ENCODE measurements at places on chromosomes 3 and 15.

- no peak for DNase-seq
Measured at GRCh38 chr15:76625267-76625666, 279.9 kb downstream of the SCAPER start.

DNA sequence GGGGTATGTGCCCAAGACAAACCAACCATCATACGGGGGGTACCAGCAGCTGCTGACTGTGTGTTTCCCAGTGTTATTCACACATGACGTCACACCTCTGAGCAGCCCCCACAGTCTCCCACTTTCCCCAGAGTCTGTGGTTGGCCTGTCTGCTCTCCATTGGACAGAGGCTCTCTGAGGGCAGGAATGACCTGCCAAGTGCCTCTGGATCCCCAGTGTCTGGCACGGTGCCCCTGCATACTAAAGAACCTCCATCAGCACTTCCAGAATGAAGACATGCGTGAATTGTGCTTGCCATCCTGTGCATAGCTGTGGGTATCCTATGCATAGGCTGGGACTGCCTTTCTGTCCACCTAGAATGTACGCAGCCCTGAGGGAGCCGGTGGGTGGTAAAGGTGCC lies 3.5 kb upstream of the CCDC9B start:
- no peak for DNase-seq

- DNase-seq: no peak
Measured at GRCh38 chr15:95432878-95433405, 897.6 kb upstream of the NR2F2 start.

DNA sequence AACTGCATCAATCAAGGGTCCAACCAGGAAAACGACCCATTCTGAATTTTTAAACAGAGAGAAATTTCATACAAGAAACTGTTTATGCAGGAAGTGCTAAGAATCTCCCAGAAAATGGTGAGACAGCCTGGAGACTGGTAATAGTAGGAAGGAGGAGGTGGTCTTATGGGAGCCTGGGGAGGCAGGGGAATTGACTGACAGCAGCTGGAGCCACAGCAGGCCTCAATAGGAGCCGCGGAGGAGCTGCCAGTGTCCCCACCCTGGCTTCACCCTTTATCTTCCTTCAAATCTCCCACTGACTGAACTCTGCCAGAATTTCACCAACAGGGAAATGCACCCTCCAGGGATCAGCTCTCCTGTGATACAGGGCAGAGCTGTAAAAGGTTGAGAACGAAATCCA lies 7.5 kb upstream of the C3orf80 start:
- DNase-seq: no peak

GRCh38 chr15:56783156-56783856 lies 50.0 kb upstream of the ZNF280D start:
- no peak for DNase-seq

- no peak for DNase-seq
Measured at GRCh38 chr15:96468036-96468435, 137.5 kb downstream of the NR2F2 start.

GRCh38 chr3:99768808-99769501 lies 48.7 kb upstream of the CMSS1 start:
- DNase-seq: no peak

DNA sequence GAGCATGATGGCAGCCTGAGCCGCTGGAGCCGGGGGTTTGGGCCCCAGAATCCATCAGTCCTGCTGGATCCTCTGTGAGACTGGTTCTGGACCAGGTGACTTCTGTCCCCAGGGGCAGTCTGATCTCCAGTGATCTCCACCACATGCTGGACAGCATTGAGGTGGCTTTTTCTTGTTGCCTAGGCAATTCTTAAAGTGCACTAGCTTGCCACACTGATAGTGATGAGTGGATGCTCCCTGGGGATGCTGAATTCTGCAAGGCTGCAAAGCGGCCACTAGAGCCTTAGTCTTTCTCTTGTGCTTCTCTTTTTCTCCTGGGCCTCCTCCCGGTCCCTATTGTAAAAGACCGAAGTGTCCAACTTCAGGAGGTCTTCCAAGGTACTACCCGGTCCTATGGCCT lies 70.4 kb upstream of the ATP11B start:
- no peak for DNase-seq

GRCh38 chr3:195546130-195546560 lies 3.0 kb upstream of the PPP1R2 start:
- peak; percentile 57 for DNase-seq

DNA sequence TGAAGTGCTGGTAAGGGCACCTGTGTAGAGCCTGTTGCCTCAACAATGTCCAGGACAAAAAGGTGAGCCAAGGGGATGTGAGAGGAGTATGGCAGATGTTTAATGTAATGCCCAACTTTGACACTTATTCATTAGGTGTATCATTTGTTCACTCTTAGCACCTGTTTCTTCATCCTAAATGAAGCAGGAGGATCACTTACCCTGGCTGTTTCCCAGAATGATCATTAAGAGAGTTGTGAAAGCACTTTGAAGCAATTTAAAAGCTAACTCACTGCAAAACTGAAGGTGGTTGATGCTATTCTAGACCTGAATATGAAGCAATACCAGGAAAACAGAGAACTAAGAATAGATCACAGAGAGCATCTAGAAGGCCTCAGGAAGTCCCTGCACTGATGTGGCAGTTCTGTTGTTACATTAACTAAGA lies 3.4 kb upstream of the HHLA2 start:
- DNase-seq: no peak

DNA sequence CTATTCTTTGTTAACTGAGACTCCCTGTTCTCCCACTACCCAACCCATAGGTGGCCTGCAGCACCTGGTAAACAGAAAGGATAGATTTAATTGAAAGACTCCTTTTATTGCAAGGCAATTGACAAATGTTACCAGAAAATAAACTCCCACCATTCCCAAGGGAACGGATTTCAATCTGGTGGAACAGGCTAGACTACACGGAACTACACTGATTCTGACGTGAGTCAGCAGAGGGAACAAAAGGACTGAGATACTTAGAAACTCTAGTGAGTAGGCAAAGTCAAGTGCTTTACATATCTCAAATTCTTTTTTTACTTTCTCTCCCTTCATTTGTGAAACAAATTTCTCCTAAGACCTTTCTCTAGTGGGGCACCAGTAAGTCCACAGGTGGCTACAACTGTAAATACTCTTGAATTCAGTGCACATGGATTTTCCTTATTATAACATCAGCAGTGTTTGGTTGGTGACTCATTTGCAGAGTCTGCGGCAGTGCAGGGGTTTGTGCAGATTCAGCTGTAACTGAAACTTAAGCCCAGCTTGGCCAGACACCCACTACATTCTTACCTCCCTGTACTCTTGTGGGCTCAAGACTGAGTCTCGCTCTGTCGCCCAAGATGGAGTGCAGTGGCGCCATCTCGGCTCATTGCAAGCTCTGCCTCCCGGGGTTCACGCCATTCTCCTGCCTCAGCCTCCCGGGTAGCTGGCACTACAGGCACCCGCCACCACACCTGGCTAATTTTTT lies 34.3 kb upstream of the PLSCR2 start:
- DNase-seq: no peak

GRCh38 chr15:98674336-98674735 lies 26.0 kb downstream of the IGF1R start:
- DNase-seq: no peak

Measured in stimulated activated effector memory CD8-positive, alpha-beta T cell treated with anti-CD3 and anti-CD28 coated beads, Interleukin-12 subunit alpha, Interleukin-12 subunit beta, amount 100 ng/mL, for 72 hours (primary cell).